ENCODE measurements at places on chromosomes 13 and 19.

GRCh38 chr19:2081873-2082810 is 14.0 kb downstream of the MOB3A start:
- DNase-seq, result no peak

- no peak for DNase-seq
Measured at GRCh38 chr13:77298426-77298825, 28.5 kb downstream of the MYCBP2 start.

DNA sequence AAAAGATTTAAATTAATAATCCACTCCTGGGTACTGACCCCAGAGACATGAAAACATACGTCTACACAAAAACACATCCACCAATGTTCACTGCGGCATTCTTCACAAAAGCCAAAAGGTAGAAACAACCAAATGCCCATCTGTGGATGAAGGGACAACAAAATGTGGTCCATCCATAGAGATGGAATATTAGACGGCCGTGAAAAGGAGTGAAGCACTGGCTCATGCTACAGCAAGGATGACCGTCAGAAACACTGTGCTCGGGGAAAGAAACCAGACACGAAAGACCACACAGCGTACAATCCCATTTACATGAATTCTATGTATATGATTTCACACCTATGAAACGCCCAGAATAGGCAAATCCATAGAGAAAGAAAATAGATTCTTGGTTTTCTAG is 6.1 kb downstream of the RDH13 start:
- DNase-seq, result no peak

DNA sequence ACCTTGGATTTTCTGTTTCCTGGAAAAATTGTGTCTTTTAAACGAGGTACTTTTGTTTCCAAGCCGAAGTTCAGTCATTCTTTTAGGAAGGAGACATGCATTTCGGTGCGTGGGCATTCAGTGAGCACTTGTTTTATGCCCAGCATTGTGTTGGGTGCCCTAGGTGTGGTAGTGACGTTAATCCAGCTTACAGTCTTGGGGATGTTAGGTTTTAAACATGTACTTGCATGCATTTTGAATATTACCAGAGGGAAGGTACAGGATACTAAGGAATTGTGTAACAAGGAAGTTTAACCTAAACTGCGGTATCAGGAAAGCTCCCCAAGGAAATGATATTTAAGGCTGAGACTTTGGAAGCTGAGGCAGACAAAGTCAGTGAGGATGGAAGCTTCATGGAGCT is 66.3 kb downstream of the ARHGAP35 start:
- no peak for DNase-seq

- no peak for DNase-seq
Measured at GRCh38 chr19:47786566-47786965, 8.1 kb downstream of the SELENOW start.

DNA sequence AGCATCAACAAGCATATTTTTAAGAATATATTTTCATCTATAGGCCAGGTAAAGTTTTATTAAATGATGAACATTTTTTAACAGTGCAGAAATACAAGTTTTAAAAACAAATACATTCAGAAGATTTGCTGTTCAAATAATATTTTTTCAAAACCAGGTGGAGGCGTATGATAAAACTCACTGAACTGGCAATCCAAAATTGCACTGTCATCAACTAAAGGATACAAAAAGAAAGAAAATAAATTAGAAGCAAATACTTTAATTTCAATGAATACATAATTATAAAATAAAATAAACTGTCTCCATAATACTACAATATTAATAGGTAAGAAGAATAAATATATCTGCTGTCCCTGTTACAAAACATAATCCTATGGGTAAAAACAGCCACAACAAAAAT is 21.2 kb downstream of the SPRYD7 start:
- DNase-seq, result no peak

DNA sequence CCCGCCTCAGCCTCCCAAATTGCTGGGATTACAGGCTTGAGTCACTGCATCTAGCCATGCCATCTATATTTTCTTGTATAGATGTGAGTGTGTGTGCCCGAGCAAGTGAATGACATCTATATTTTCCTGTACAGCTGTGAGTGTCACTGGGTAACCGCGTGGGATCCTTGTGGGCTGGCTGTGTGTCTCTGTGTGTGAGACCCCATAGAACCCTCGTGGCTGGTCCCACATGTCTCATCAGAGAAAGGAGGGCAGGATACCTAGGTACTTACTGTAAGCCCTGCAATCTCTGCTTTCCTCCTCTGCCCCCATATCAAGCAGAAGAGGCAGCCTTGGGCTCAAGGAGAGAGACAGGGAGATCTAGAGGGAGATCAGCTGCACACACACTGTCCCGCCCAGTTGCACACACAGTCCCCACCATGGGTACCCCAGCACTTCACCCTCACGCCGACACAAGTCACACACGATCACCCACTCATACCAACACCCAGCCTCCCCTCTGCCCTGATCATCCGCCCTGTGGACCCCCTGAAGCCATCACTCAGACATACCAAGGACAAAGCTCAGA is 655 bp downstream of the DENND1C start:
- no peak for DNase-seq

GRCh38 chr19:33211794-33212435 is 13.7 kb downstream of the SLC7A10 start:
- no peak for DNase-seq

DNA sequence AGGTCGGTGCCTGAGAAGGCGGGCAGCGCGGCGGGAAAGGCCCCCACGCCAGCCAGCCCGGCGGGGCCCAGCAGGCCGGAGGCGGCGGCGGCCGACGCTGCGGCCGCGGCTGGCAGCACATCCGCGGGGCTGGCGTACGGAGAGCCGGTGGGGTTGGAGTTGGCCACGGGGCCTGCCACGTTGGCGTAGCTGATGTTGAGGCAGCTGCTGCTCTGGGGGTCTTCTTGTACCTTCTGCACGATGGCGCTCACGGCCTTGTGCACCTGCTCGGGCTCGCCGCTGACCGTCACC is 25.9 kb upstream of the NANOS2 start:
- DNase-seq, result no peak

- DNase-seq, result no peak
Measured at GRCh38 chr19:32858559-32858958, 11.0 kb downstream of the SLC7A9 start.

GRCh38 chr19:55352549-55353145 is 1.9 kb downstream of the COX6B2 start:
- DNase-seq, result no peak

DNA sequence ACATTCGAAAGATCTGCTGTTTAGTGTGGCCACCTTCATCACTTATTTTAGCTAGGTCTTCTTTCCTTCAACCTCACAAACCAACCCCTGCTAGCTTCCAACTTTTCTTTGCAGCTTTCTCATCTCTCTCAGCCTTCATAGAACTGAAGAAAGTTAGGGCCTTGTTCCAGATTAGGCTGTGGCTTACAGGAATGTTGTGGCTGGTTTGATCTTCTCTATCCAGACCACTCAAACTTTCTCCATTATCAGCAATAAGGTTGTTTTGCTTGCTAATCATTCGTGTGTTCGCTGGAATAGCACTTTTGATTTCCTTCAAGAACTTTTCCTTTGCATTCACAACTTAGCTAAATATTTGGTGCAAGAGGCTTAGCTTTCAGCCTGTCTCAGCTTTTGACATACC is 44.7 kb downstream of the CARS2 start:
- no peak for DNase-seq

DNA sequence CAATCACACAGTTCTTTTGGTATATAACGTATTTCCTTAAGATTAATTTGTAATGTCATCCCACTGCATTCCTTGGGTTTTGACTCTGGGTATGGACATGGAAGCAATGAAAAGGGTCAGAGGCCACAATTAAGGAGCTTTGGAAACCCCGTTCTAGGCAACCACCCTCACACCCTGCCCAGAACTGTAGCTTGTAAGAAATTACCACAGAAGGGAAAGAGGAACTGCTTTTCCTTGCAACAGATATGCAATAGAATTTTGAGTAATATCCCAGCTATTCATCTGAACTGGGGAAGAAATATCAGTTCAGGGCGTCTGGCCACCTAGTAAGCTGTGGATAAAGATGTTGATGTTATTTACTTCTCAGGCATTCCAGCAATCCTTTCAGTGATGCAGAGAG is 985 bp upstream of the CLC start:
- DNase-seq, result no peak

DNA sequence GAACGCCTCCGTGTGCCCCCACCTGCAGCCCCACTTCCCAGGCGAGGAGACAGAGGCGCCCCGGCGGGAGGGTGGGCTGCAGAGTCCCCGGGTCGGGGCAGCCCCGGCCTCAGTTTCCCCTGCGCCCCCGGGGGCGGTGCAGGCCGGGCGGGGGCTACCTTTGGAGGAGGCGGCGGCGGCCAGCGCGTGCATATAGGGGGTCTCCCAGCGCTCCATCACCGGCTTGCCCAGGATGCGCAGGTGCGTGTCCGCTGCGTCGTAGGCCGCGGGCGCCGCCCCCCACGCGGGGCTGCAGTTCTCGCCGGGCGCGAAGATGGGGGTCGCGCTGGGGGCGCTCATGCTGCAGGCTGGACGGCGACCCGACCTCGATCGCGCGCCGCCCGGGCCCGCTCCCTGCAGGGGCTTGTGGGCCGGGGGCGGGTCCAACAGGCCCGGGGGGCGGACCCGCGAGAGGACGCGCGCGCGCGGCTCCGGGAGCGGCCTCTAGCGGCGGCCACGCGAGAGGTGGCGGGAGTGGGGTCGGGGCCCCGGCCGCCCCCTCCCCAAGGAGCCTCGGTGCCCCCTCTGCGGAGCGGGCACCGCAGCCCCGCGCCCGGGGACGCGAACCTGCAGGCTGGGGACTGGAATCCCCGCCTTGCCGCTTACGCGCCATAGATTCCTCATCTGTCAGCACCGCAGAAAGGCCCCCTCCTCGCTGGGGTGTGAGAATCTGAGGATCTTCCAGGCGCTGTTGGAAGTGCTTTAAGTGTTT is at the start of gene GAMT:
TSS of gene GAMT (minus strand) at position 405 of the 751 bp plus-strand sequence. CDS start at position 339, 66 bp downstream.
- DNase-seq, result peak; percentile 81

- no peak for DNase-seq
Measured at GRCh38 chr19:18736415-18737336, 53.2 kb downstream of the CRTC1 start.

DNA sequence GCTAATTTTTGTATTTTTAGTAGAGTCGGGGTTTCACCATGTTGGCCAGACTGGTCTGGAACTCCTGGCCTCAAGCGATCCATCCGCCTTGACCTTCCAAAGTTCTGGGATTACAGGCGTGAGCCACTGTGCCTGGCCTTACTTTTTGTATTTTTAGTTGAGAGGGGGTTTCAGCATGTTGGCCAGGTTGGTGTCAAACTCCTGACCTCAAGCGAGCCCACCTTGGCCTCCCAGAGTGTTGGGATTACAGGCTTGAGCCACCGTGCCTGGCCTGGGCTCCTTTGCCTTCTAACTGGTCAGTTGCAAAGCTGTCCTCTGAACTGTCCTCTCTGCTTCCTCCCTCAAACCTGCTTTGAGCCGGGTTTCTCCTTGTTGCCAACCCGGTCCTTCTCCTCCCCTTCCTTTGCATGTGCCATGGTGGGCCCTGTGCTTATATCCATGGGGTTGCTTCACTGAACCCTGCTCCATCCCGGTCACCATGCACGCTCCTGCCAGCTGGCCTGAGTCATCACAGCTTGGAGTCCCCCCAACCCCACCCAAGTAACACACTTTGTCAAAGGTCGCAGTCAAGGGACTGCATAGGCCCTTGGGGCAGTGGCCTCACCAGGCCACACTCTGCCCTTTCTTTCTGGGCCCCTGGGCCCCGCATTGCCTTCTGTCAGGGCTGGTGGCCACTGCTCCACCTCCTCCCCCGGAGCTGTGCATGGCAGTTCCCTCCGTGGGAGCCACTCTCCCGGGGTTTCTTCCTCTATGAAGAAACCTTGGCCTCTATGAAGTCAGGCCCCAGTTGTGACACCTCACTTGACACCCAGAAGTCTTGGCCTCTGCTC is 21.2 kb downstream of the WTIP start:
- DNase-seq, result no peak

GRCh38 chr19:40192758-40193586 is 1.7 kb downstream of the MAP3K10 start:
- DNase-seq, result no peak

GRCh38 chr19:6868351-6868750 is 19.0 kb upstream of the ADGRE1 start:
- DNase-seq, result no peak

DNA sequence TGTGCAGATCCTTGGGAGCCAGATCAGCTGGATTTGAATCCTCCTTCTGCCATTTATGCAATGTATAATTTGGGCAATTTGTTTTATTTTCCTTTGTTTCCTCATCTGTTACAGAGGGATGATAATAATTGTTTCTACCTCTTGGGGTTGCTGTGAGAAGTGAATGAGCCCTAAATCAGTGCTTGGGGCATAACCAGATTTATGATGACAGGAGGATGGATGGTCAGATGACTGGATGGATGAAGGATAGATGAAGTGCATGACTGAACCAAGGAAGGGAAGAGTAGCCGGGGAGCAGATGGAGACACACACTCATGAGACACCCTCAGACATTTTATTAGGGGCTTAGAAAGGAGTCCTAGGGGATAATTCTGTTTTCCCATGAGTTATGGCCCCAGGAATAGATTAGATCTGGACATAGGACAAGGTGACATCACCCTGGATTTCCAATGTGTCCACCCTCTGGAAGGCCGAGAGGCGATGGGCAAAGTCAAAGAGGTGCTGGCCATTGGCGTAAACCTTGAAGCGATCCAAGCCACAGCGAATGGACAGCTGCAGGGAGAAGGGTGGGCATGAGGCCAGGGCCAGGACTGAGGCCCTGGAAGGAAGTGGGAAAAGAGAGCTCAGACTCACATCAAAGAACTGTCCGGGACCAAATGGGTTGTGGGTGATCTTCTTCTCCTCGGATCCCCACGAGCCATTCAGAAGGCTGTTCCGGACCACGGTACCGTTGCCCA is 11.2 kb downstream of the LGALS4 start:
- DNase-seq, result no peak

DNA sequence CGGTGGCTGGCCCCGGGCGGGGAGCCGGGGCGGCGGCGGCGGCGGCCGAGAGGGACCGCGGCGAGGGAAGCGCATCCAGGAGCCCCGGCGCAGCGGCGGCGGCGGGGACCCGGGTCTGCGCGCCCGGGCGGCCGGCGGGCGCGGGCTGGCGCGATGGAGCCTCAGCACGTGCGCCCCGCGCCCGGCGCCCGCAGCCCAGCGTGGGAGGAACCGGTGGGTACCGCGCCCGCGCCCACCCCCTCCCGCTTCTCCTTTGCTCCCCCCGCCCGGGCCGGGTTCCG is 7.8 kb upstream of the DGKH start:
- no peak for DNase-seq

GRCh38 chr19:40387155-40387554 is 2.8 kb downstream of the HIPK4 start:
- DNase-seq, result no peak

DNA sequence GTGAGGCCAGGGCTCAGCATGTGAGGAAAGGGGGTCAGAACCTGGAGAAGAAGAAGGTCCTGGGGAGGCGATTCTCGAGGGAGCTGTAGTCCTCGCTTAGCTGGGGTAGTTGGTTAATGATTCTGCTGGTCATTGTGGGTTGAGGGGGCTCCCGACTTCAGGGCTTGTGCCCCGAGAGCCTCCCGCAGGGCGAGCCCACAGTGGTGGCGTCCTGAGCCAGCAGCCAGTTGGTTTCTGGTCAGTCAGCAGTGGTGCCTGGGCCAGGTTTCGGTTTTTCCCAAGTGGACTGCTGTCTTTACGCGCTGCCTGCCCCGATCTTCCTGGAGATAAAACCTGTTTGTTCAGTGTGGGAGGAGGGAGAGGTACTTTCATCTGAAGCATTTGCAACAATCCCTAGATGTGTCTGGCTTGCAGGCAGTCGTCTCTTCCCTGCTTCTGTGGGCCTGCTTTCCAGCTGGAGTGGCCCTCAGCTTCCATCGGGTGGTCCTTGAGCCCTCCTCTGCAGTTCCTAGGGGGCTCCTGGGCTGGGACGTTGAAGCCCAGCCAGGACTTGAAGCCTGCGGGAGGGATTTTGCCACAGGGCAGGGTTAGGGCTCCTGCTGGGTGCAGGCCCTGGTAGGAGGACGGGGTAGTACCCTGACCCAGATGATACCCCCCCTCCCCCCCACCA is 3.2 kb downstream of the PTBP1 start:
- no peak for DNase-seq
